ENCODE measurements at places on chromosomes 7 and 10. TPM values are rescaled to one million over a fixed set of nuclear protein-coding genes. Genes with fewer than 3 reads are reported as not detected.

Gene NPFFR1
- 0.09 TPM for total RNA-seq

Gene PIP
- 0.47 TPM for total RNA-seq

Gene SPDYE2B
- not detected for total RNA-seq

DNA sequence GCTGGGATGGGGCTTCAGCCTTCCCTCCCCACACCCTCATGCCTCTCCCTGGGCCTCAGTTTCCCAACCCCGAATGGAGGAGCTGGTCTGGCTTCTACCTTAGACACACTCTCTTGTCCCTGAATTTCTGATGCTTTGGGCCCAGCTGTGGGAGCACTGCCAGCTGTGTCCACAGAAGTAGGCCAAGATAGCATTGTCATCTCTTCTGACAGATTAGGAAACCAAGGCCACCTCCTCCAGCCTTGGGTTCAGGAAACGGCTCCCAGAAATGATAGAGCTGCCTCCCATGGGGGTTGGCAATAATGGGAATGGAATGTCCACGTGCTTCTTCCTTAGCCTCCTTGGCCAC, 1.3 kb downstream of the PPIF start:
- peak overlapping the region; percentile 78 for H3K4me3 ChIP-seq
- H3K36me3 ChIP-seq: peaks cover 6% of the 10 kb centered on the region
- H3K27ac ChIP-seq: no peak overlapping the region
- no peaks in the 10 kb centered on the region for H3K27me3 ChIP-seq
- H3K4me1 ChIP-seq: peaks cover 5% of the 10 kb centered on the region

DNA sequence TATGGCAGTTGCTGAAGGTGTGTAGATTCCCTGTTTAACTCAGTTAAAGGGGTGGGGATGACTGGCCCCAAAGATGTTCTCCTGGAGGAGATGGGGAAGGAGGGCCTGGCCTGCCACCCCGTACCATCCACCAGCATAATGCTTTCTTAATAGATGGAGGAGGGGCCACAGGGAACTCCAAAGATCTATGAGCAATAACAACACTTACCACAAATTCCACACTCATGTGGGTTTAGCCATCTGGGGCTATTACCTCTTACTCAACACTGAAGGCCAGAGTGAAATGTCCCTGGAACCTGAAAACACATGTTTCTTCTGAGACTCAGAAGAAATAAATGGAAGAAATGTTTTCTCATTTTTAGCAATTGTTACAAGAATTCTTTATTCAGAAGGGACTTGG, 259.0 kb downstream of the CXCL12 start:
- H3K27ac ChIP-seq: no peak overlapping the region
- no peaks in the 10 kb centered on the region for H3K4me1 ChIP-seq
- H3K27me3 ChIP-seq: no peaks in the 10 kb centered on the region
- H3K4me3 ChIP-seq: no peak overlapping the region
- DNase-seq: no peak

- peaks cover 3% of the 10 kb centered on the region for H3K4me1 ChIP-seq
- DNase-seq: no peak
- H3K27me3 ChIP-seq: no peaks in the 10 kb centered on the region
- no peaks in the 10 kb centered on the region for H3K36me3 ChIP-seq
Observed at GRCh38 chr7:152733286-152733934, 26.1 kb upstream of the ACTR3B start.

DNA sequence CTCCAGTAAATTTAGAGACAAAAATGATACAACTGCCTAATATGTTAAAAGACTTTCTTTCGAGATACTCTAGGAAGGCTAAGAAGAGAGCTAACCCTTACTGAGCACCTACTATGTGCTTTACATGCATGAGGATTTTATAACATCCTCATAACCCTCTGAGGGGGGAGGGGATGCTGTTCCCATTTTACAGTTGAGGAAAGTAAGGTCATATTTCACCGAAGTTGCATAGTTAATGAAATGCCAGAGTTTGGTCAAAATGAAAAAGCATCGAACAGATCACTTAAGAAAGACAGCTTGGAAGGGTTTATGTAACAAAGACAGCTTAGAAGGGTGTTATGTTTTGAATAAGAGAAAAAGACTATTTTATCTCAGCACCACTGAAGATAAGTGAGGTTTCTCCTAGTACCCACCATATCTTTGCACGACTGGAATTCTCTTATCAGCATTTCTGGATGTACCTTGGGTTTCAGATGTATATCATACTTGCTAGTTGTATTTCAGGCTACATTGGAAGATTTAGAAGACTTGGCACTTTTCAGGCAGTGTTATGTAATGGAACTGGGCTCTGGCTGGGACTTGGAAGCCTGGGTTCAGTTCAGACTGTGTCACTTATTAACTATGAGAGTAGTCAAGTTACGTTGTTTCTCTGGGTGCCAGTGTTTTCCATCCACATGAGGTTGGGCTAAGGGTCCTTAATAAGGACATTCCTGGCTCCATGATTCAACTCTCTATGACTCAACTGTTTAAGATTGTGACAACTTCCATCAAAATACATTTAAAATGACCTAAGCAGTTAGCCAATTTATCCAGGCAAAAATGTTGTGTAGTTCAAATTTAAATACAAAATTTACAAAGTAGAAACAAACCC, 6.0 kb downstream of the RHOBTB1 start:
- H3K4me3 ChIP-seq: no peak overlapping the region
- H3K36me3 ChIP-seq: no peaks in the 10 kb centered on the region
- H3K27ac ChIP-seq: no peak overlapping the region
- H3K4me1 ChIP-seq: peaks cover 13% of the 10 kb centered on the region

- H3K4me1 ChIP-seq: no peaks in the 10 kb centered on the region
- H3K4me3 ChIP-seq: no peak overlapping the region
- no peaks in the 10 kb centered on the region for H3K27me3 ChIP-seq
- H3K27ac ChIP-seq: no peak overlapping the region
Observed at GRCh38 chr7:125423458-125424155, 494.0 kb upstream of the POT1 start.

DNA sequence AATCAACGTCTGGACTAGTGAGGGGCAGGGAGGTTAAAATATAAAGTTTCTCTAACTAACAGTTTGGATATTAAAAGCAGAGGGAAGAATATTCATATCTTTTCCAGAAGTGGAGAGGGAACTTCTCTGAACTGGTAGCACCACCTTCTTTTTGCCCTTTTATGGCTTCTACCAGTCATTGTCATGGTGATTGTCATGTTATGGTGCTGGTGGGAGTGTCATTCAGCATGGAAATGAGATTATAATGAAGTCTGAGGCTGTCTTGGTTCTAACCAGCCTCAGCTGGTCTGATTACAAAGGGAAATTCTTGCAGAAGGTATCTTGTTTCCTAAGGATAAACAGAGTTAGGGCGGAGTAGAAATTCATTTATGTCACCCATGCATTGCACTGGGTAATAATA, 523.8 kb downstream of the ZWINT start:
- peak; percentile 1 for DNase-seq
- H3K27me3 ChIP-seq: no peaks in the 10 kb centered on the region
- H3K4me3 ChIP-seq: no peak overlapping the region
